ENCODE measurements at places on chromosomes 13 and 19.

DNA sequence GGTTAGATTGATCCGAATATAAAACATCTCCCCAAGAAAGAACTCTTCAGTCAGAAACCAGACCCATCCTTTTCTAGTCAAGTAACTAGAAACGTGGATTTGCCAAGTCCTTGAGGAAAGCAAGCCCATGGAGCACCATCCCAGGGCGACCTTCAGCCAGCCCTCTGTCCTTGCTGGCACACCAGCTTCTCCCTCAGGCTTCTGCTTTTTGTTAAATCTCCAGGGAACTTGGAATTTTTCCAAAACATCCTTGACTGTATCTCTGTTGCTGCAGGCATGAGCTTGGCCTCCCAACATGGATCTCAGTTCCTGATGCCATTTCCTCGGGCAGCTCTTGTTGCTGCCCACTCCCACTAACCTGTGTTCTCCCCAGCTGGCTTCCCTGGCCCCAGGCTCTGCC is 27.1 kb upstream of the C1QTNF9 start:
- DNase-seq: no peak

GRCh38 chr19:51690454-51691073 is 2.6 kb upstream of the SPACA6 start:
- DNase-seq: no peak

GRCh38 chr19:48397263-48398101 is 4.0 kb downstream of the GRIN2D start:
- DNase-seq: no peak

DNA sequence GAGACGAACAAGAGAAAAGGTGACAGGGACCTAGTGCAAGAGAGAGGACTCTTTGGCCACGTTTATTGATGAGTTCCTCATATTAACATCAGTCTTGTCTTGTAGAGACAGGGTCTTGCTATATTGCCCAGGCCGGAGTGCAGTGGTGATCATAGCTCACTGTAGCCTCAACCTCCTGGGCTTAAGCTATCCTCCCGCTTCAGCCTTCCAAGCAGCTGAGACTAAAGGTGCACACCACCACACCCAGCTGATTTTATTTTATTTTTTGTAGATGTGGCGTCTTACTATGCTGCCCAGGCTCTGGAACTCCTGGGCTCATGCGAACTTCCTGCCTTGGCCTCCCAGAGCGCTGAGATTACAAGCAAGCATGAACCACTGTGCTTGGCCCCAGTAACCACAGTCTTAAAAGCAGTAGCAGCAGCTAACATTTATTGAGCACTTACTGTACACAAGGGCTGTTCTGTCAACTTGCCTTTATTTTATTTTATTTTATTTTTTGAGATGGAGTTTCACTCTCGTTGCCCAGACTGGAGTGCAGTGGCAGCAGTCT is 1.1 kb upstream of the SH2D3A start:
- no peak for DNase-seq

GRCh38 chr13:73939603-73940002 is 194.6 kb downstream of the KLF12 start:
- no peak for DNase-seq

- DNase-seq: no peak
Observed at GRCh38 chr13:86826232-86826631, 844.9 kb upstream of the SLITRK5 start.

GRCh38 chr19:955803-956765 is 28.1 kb upstream of the WDR18 start:
- DNase-seq: no peak

- no peak for DNase-seq
Observed at GRCh38 chr13:95327190-95327589, 25.9 kb upstream of the ABCC4 start.

- DNase-seq: no peak
Observed at GRCh38 chr19:46863818-46864629, 3.2 kb downstream of the ARHGAP35 start.

GRCh38 chr19:17339088-17339741 is 1.9 kb downstream of the GTPBP3 start:
- DNase-seq: no peak

- DNase-seq: no peak
Observed at GRCh38 chr19:50197348-50197747, 6.1 kb upstream of the MYH14 start.

GRCh38 chr13:30792285-30793000 is 57.1 kb downstream of the ALOX5AP start:
- DNase-seq: peak; percentile 65

GRCh38 chr19:40247178-40247577 is 20.7 kb upstream of the CCNP start:
- DNase-seq: no peak

GRCh38 chr13:100124265-100124664 is 35.4 kb downstream of the PCCA start:
- DNase-seq: no peak

- peak; percentile 72 for DNase-seq
Observed at GRCh38 chr19:9538183-9539058, at the start of gene ZNF426. Gene ZNF426 (minus strand): TSS chr19:9538645. CDS start chr19:9536232, 2,413 bp downstream.

- no peak for DNase-seq
Observed at GRCh38 chr13:59681636-59682311, 482.0 kb downstream of the DIAPH3 start.

DNA sequence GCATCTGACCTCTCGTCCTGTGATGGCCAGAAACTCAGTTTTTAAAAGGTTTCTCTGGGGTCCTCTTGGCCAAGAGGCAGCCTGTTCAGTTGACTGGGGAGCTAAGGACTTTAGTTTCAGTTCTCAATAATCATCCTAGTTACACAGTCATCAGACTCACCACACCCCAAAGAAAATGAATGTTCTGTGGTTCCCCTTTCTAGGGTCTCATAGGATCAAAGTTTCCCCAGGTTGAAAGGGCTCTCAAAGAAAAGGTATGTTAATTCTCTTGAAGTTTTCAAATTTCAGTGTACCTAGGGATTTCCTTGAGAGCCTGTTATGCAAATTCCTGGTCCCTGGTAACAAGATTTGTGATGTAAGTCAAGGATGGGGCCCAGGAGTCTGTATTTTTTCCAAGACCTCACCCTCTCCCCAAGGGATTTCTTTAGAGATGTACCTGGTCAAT is 94.9 kb downstream of the FAM216B start:
- DNase-seq: no peak

- DNase-seq: no peak
Observed at GRCh38 chr13:99174533-99175100, 26.0 kb upstream of the UBAC2 start.

GRCh38 chr19:15635016-15635805 is 5.5 kb upstream of the CYP4F3 start:
- DNase-seq: no peak

DNA sequence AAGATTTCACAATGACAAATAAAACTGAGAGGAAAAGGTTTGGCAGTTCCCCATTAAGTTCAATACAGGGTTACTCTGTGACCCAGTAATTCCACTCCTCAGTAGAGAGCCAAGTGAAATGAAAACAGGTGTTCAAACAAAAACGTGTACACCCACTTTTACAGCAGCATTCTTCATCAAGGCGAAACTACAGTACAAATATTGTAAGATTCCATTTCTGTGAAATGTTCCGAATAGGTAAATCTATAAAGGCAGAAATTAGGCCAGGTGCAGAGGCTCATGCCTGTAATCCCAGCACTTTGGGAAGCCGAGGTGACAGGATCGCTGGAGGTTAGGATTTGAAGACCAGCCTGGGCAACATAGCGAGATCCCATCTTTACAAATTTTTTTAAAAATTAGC is 8.9 kb upstream of the GDF15 start:
- DNase-seq: no peak

DNA sequence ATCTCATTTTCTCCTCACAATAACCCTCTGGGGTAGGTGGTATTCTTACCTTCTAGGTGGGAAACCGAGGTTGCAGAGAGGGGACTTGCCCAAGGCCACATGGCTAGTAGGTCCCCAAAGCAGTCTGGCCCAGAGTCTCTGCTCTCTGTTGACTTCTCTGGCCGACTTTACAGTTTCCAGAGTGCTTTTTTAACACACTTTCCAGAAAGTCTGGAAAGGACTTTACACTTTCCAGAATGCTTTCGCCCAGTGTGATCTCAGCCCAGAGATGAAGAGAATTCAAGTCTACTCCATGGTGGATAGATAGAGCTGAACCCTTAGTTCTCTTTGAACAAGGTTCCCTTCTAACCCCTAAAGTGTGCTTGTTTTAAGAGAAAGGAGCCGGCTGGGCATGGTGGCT is 12.2 kb downstream of the ARHGAP35 start:
- no peak for DNase-seq

- DNase-seq: no peak
Observed at GRCh38 chr19:2084993-2085720, 11.0 kb downstream of the MOB3A start.

DNA sequence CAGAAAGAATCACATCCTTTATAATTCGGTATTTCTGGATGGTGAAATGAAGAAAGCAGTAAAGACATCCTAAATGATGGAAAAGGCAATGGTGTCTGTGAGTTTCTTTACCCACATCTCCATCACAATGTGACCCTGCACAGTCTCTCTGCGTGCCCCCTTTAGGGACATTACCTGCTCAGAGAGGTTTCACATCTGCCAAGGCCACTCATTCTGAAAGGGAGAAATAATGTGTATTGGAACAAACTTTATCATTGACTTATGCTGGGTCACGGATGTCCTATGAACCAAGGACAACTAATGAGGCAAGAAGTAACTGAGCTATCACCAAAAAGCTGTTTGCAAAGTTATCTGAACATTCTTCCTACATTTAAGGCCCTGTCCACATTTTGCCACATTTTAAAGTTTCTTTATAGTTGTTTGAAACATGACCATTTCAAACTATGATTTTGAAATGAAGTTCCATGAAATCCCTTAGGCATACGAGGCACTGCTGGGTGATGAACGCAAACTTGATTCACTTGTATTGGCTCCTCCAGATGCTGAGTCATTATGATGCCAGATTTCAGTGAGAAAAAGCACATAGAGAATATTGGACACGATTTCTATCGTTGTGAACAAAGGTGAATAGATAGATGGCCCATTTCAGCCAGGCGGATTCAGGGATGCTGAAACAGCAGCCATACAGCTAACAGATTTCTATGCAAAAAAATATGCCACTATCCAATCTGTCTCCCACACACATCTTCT is 63.5 kb upstream of the HMGB1 start:
- DNase-seq: no peak

GRCh38 chr13:78193846-78194245 is 275.2 kb upstream of the EDNRB start:
- DNase-seq: no peak

- DNase-seq: no peak
Observed at GRCh38 chr13:46340011-46340410, 47.0 kb downstream of the RUBCNL start.

DNA sequence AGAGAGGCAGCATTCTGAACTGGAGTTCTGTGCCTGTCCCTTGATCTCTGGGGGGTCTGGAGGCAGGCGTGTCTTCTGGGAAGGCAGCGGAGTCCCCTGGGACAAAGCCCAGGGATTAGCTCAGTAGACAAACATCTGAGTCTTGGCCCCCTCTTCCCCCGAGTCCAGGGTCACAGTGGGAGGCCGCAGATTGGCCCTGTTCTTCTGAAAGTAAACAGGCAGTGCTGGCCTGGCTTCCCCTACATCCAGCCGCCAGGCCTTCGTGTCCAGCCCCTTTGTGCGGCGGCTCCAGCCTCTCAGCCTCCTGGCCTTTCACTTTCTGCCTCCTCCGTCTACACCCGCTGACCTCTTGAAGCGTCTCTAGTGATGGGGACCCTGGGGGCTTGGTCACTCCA is 989 bp downstream of the NFILZ start:
- no peak for DNase-seq

DNA sequence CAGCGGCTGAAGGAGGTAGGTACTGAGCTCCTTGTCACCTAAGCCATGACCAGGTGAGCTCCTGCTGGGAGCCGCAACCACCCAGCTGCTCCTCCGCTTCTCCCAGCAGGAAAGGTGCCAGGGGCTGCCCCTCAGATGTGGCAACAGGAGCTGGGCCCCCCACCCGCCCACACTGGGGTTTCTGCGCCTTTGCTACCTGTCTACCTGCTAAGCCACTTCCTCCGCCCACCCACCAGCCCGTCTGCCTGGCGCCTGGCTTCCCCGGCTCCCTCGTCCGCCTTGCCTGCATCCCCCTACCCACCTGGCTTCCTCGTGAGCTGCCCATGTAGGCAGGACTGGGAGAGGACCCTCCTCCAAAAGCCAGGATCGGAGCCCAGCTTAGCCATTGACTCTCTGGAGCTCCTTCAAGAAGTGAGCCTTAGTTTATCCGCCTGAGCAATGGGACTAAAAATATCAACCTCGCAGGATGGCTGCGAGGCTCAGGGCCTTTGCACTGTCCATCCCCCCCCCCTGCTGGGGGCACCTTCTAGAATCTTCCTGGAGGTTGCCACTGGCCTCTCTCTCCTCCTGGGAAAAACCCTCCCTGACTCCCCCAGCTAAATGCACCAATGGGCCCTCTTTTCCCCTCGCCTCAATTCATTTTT is 55.8 kb upstream of the KLF2 start:
- no peak for DNase-seq

- DNase-seq: no peak
Observed at GRCh38 chr19:16446108-16446723, 25.6 kb downstream of the EPS15L1 start.

GRCh38 chr19:806815-807421 is 9.7 kb downstream of the PTBP1 start:
- no peak for DNase-seq

DNA sequence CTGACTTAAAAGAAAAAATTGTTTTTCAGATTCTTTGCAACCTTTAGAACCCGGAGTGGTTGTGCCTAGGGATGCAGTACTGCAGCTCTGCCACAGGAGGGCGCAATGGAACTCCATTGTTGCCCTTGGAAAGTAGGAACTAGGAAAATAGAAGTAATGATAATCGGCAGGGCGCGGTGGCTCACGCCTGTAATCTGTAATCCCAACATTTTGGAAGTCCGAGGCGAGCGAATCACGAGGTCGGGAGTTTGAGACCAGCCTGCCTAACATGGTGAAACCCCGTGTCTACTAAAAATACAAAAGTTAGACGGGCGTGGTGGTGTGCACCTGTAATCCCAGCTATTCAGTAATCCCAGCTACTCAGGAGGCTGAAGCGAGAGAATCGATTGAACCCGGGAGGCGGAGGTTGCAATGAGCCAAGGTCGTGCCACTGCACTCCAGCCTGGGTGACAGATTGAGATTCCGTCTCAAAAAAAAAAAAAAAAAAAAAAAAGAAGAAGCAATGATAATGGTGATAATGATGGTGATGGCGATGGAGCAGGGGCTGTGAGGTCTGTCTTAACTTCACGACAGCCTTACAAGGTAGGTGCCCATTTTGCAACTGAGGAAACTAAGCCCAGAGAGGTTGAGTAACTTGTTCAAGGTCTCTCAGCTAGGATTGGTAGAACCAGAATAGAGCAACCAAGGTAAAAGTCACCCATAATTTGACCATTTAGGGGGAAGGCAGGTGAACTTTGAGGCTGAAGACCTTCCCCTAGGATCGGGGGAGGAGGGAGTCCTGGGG is 5.5 kb upstream of the ADAMTS10 start:
- DNase-seq: no peak

- no peak for DNase-seq
Observed at GRCh38 chr13:79258489-79258888, 147.6 kb downstream of the RBM26 start.

DNA sequence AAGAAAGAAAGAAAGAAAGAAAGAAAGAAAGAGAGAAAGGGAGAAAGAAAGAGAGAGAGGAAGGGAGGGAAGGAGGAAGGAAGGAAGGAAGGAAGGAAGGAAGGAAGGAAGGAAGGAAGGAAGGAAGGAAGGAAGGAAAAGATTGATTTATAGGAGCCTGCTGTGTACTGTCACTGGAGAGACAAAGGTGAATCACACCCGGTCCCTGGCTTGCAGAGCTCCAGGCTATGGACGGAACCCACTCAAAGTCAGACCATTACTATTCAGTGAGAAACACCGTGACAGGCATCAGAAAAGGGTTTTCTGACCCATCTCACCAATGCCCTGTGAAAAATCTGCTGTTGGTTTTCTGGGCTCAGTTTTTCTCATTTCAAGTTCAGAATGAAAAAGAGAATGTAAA is 7.3 kb upstream of the CEACAM6 start:
- DNase-seq: no peak

- no peak for DNase-seq
Observed at GRCh38 chr13:113449693-113450347, 3.5 kb downstream of the ADPRHL1 start.
